H7 (cell line): ENCODE measurements at places on chromosomes 7 and 10. TPM values are rescaled to one million over a fixed set of nuclear protein-coding genes. Genes with fewer than 3 reads are reported as not detected.

HTRA1 gene
- total RNA-seq: 11.5 and 14.5 TPM in 2 replicates

- no peak for DNase-seq
Observed at GRCh38 chr7:67566101-67566500, 569.5 kb downstream of the TYW1 start.

DNA sequence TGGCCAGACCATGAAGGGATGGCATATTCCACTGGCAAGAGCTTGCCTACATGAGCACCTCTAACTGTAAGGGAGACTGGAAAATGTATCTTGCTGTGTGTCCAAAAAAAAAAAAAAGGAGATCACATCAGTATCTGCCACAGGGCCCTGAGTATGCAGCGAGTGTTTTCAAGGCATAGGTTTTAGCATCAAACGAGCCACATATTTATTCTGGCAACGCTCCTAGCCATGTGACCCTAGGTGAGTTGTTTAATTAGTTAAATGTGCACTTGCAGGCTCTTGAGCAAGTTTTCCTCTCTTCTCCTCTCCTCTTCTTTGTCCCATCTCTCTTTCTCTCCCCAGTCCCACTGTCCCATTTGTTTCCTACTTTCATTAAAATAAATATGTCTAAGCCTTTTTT lies 428.7 kb upstream of the AKR1E2 start:
- DNase-seq: no peak

DNA sequence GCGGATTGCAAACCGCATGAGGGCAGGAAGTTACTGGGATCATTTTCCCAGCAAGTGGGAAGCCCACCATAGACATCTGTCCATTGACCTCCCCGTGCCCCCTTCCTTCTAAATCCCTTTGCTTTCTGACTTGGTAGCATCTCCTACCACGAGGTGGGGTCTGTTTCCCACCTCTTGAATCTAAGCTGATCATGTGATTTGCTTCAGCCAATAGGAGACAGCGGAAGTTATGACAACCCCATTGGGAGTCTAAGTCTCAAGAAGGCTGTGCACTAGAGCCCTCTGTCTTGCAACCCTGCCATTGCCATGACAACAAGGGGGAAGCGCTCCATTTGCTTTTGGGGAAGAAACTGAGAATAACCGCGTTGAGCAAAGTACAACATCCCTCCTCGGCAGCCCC lies 39.2 kb upstream of the CARD11 start:
- peak; percentile 52 for DNase-seq

GRCh38 chr7:114531326-114531725 lies 116.7 kb downstream of the FOXP2 start:
- DNase-seq: no peak
